NCI-H146 (cell line): ENCODE measurements at places on chromosomes 12 and 14.

GRCh38 chr12:113660936-113661335 lies 189.3 kb upstream of the LHX5 start:
- no peak for DNase-seq

GRCh38 chr12:117907108-117907689 lies 61.6 kb downstream of the KSR2 start:
- DNase-seq, result peak; percentile 75

GRCh38 chr14:87264272-87264785 lies 728.7 kb downstream of the GALC start:
- no peak for DNase-seq

DNA sequence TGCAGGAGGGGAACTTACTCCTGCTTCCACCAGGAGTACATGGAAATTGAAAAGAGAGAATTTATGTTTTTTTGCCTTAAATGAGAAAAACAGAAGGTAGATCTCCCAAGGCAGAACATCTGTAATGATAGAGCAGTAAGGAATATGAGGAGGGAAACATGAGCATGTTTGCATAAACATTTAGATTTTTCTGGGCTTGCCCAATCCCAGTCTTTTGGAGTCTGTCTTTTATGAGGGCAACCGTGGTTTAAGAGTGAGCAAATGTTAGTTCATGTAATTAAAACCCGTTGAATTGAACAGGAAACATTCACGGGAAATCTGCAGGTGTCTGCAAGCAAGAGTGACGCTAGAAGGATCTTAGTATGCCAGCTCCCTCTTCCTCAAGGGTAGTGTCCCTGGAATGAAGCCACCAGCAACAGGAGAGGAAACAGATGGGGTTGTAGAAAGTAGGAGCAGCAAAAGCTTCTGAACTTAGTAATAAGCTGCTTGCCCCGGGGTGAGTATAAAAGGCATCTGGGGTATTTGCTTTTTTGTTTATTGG lies 79.3 kb downstream of the ARF6 start:
- DNase-seq, result peak; percentile 55
